ENCODE measurements at places on chromosomes 2 and 18. TPM values are rescaled to one million over a fixed set of nuclear protein-coding genes. Genes with fewer than 3 reads are reported as not detected.

DNA sequence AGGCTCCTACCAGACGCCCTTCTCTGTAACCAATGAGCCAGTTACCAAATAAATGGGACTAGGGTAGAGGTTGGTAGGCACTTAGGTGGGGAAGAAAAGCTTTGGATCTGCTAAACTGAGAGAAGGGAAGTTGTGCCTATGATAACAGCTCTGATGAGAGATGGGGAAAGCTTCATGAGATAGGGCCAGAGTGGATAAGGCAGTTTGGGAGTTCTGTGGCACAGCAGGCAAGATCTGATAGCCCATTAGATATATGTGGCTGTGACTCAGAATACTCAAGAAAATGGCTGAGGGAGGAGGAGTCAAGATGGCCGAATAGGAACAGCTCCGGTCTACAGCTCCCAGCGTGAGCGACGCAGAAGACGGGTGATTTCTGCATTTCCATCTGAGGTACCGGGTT lies 99.8 kb downstream of the PDE11A start:
- H3K4me3 ChIP-seq = no peak overlapping the region
- no peaks in the 10 kb centered on the region for H3K4me1 ChIP-seq
- no peak overlapping the region for H3K27ac ChIP-seq
- H3K27me3 ChIP-seq = no peaks in the 10 kb centered on the region
- H3K36me3 ChIP-seq = no peaks in the 10 kb centered on the region

Gene STAMBP
- 46.5 TPM for total RNA-seq

Gene MC5R
- 0.26 TPM for total RNA-seq

GRCh38 chr2:239853706-239854327 lies 171.3 kb downstream of the NDUFA10 start:
- H3K4me3 ChIP-seq = no peak overlapping the region
- H3K27me3 ChIP-seq = no peaks in the 10 kb centered on the region
- H3K36me3 ChIP-seq = no peaks in the 10 kb centered on the region
- DNase-seq = no peak
- no peaks in the 10 kb centered on the region for H3K4me1 ChIP-seq

DNA sequence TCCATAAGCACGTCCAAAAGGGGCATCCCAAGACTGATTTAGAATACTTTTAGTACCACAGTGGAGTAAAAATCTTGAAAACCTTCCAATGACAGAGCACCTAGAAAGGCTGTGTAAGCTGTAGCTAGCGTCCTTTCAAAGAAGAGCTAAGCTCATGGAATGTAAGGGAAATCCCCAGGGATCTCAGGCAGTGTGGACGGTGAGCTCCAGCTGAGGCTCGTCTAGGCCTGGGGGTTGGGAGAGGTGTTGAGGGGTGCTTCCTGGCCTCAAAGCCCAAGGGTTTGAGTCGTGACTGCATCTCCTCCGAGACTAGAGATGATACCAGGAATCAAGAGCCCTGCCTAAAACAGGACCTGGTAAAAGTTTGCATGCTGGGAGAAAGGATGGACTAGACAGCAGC lies 7.6 kb downstream of the CTIF start:
- H3K27ac ChIP-seq = peak overlapping the region; percentile 57
- no peaks in the 10 kb centered on the region for H3K36me3 ChIP-seq
- peaks cover 60% of the 10 kb centered on the region for H3K4me1 ChIP-seq
- no peaks in the 10 kb centered on the region for H3K27me3 ChIP-seq
- DNase-seq = peak; percentile 54
- H3K4me3 ChIP-seq = no peak overlapping the region

Gene RNF144A
- total RNA-seq = 4.9 TPM

Gene RNF152
- 73.9 TPM for total RNA-seq

DNA sequence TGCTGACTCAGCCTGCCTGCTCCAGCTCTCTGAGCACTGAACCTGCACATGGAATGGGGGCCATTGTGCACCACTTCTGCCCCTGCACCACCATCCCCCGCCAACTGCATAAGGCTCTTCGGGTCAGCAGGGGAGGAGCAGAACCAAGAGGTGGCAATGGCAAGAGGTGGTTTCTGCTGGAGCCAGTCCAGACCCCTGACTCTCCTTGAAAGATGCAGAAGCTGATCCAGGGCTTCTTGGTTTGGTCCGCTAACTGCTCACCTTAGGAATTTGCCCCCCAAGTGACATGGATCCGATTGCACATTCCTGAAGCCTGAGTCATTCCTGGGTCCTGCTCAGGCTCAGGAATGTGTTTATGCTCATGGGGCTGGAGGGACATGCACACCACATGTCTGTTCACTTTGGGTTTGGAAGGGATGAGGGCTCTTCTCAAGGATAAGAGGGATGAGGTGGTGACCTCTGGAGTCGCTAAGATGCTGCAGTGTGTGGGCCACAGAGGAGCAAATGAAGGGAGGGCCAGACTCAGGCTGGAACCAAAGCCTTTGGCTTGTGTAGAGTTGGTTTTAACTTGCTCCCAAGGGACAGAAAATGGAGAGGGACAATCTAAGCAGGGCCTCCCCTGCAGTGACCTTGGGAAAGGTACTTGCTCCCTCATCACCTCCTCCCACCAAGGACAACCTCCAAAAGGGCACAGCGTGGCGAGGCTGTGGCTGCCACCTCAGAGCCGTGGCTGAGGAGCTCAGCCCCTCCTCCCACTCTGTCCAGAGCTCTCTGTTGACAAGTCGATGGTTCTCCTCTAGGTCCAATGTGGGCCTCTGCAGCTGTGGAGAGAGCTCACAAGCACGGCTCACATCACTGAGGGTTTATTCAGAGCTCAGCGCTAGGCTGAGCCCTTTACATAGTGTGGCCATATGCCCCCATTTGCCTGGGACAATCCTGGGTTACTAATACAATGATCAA lies 66.2 kb downstream of the HS1BP3 start:
- H3K27ac ChIP-seq = peak overlapping the region; percentile 79
- H3K27me3 ChIP-seq = no peaks in the 10 kb centered on the region
- H3K36me3 ChIP-seq = no peaks in the 10 kb centered on the region
- no peak overlapping the region for H3K4me3 ChIP-seq
- H3K4me1 ChIP-seq = peaks cover 35% of the 10 kb centered on the region

GRCh38 chr2:58667137-58667774 lies 426.1 kb upstream of the FANCL start:
- H3K27me3 ChIP-seq = no peaks in the 10 kb centered on the region
- H3K27ac ChIP-seq = no peak overlapping the region
- H3K4me3 ChIP-seq = no peak overlapping the region
- no peaks in the 10 kb centered on the region for H3K36me3 ChIP-seq

- no peak overlapping the region for H3K27ac ChIP-seq
- no peaks in the 10 kb centered on the region for H3K4me1 ChIP-seq
- H3K36me3 ChIP-seq = no peaks in the 10 kb centered on the region
- no peaks in the 10 kb centered on the region for H3K27me3 ChIP-seq
- DNase-seq = no peak
Observed at GRCh38 chr2:213868526-213868925, 542.3 kb upstream of the VWC2L start.

DNA sequence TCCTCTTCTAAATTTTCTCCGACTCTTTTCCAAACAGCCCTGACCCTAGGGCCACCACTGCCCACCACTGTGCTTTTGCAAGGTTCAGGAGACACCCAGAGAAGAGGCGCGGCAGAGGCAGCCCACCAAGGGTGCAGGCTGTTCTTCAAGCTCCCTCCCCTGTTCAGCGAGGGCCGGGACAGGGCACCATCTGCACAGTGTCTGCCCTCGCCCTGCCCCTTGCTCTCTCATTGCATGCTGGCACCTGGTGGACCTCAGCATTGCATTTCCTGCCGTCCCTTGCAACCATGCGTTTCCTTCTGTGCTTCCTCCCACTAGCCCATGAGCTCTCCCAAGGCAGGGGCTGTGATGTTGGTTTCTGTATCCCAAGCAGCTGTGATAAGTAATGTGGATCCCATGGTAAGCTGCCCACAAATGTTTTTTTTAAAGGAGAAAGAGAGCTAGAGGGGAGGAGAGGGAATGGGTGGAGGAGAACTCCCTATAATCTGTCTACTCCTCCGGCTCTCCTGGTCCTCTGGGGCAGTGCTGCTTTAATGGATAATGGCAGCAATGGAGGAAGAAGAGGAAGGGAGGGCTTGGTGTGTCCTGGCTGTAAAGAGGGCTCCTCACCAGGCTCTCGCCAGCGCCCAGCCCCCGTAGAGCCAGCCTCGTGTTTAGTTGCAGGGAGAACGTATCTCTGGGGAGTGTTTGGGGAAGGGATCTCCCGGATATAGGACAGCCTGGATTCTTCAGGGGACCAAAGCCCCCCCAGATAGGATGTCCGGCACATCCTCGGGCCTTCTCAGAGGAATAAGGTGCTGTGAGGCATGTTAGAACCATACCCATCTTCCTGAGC lies 15.6 kb upstream of the YWHAQ start:
- no peak overlapping the region for H3K27ac ChIP-seq
- H3K27me3 ChIP-seq = no peaks in the 10 kb centered on the region
- H3K36me3 ChIP-seq = no peaks in the 10 kb centered on the region

DNA sequence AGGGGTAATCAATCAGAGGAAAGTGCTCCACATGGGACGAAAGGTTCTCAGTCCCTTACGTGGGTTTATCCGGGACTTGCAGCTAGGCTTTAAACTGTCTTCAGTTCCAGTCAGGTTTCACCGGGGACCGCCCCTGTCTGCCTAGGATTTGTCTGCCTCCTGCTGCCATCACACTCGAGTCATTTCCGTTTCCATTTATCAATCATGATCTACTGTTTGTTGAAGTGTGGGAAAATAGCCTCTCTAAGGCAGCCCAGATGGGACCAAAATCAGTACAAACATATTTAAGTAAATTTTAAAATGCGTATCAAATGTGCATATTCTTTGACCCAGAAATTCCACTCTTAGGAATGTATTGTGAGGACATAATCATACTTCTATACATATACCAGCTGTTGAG lies 10.5 kb downstream of the TRAPPC12 start:
- H3K4me3 ChIP-seq = no peak overlapping the region
- no peak overlapping the region for H3K27ac ChIP-seq
- no peaks in the 10 kb centered on the region for H3K27me3 ChIP-seq

Gene KCNF1
- total RNA-seq = 1.6 TPM

- DNase-seq = no peak
- no peak overlapping the region for H3K4me3 ChIP-seq
- peaks cover 10% of the 10 kb centered on the region for H3K27me3 ChIP-seq
- no peaks in the 10 kb centered on the region for H3K4me1 ChIP-seq
Observed at GRCh38 chr2:71727562-71727961, 274.2 kb downstream of the DYSF start.

DNA sequence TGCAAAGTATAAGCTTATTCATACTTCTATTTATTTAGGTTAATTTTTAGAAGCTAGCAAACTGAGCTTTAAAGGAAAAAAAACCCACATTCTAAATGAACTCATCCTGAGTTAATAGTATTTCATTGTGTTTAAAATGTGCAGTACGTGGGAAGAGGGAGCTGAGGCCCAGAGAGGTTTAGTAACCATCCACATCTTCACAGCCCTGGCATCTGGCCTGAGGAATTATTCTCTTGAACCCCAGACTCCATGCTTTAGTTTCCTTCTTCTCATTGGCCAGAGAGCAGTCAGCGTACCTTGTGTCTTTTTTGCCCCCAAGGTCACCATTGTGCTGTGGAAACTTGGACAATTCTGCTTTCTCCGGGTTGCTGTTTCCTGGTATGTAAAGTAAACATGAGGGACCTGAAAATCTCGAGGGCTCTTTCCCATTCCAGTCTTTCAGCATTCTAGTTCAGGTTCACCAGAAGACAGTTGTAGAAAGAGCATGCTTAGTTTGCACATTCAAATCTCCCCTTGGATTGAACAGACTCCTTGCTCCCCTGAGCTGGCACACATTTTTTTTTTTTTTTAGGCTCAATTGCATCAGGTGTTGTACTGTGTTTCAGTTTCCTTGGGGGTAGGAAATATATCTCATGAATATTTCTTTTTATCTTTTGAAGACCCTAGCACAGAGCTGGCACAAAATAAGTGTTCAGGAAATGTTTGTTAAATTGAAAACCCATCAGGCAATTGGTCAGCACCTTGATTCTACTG lies 81.4 kb downstream of the MYCN start:
- no peak for DNase-seq
- no peaks in the 10 kb centered on the region for H3K4me1 ChIP-seq
- no peaks in the 10 kb centered on the region for H3K27me3 ChIP-seq
- no peak overlapping the region for H3K27ac ChIP-seq
